ENCODE measurements at places on chromosomes 1 and 21. TPM values are rescaled to one million over a fixed set of nuclear protein-coding genes. Genes with fewer than 3 reads are reported as not detected.

The KMO gene
- total RNA-seq, result not detected

The KRTAP13-2 gene
- not detected for total RNA-seq

The CAMK2N1 gene
- 13.2 TPM for total RNA-seq

The ATAD3B gene
- total RNA-seq, result 24.3 TPM

The GOLT1A gene
- not detected for total RNA-seq

The FTCD gene
- 4.1 TPM for total RNA-seq

The FBLIM1 gene
- total RNA-seq, result 191 TPM

The TFF2 gene
- not detected for total RNA-seq

The COL16A1 gene
- total RNA-seq, result 272 TPM

All from chondrocyte (in vitro differentiated cells).